ENCODE measurements at places on chromosomes 2 and 18.

GRCh38 chr18:23134780-23135549 is at the start of gene CABLES1:
CABLES1 (plus strand) TSS chr18:23135485; CDS start chr18:23135763, 278 bp downstream.
- no peak for DNase-seq

GRCh38 chr2:3256605-3257004 is 121.0 kb downstream of the EIPR1 start:
- no peak for DNase-seq

- DNase-seq = no peak
These were observed 8.3 kb downstream of the PPP1R7 start for GRCh38 chr2:241158546-241158900.

DNA sequence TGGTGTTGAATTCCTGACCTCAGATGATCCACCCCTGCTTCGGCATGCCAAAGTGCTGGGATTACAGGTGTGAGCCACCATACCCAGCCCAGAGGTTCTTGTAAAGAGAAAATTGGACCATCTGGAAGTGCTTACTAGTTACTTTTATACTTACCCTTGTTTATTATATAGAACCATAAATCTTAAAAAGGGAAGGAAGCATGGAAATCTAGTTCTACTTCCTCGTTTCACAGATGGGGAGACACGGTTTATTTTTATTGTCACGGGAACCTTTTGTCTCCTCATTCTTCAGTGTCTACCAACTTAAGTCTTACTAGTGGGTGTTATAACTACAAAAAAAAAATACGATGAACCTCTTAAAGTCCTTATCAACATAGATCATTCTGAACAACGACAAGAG is 45.8 kb upstream of the PDK1 start:
- DNase-seq = no peak

DNA sequence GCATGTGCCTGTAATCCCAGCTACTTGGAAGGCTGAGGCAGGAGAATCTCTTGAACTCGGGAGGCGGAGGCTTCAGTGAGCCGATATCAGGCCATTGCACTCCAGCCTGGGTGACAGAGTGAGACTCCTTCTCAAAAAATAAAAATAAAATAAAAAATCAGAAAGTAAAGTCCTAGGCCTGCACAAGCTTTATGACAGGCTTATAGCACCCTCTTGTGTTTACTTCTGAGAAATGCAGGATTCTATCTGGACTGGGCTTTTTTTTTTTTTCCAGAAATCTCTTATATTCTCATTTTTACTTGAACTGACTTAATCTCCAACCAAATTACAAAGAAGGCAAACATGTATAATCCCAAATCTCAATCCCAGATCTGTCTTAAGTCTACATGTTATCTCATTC is 26.1 kb upstream of the REG3G start:
- no peak for DNase-seq

DNA sequence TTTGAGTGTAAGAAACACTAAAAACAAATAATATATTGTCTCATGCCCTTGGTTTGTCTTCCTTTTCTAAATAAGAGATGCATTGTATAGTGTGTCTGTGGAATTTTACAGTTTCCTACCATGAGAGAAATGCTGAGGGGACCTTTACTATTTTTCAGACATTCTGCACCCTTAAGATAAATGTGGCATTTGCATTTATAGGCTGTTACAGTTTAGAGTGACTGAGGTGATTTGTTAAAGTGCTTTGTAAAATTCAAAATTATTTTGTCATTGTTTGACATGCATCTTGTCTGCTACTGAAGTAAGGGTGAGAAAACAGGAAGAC is 78.9 kb upstream of the ZSWIM2 start:
- no peak for DNase-seq

GRCh38 chr2:66789741-66790140 is 354.8 kb downstream of the MEIS1 start:
- no peak for DNase-seq

DNA sequence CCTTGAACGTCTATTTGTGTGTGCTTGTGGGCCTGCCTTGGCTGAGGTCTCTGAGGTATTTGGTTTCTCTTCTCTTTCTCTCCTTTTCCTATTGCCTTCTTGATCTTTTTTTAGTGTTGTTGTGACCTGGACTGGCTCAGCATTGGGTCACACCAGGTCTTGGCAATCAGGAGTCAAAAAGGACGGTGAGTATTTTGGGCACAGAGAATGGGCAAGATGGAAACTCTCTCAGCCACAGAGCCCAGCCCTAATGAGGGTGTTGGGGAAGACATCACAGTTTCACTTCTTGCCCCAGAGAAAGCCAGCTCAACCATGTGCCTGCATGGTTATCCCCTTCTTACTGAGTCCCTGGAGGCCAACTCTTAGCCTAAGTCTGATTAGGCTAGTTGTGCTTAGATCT is 13.7 kb upstream of the INO80C start:
- DNase-seq = no peak

DNA sequence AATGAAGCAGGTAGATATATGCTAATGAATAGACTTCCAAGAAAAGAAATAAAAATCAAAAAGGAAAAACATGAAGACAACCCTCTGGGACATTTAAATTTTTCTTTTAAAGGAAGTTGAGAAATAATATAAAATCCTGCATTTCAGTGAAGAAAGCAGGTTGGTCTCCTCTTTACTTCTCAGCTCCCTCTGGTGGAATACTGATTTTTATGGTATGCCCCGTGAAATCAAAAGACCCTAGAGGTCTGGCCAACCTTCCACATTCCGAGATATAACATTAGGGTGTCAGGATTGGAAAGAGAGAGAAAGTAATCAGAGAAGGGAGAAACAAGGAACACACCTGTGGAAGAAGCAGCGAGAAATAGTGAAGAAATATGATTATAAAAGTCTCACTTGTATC is 72.7 kb downstream of the DNER start:
- no peak for DNase-seq

DNA sequence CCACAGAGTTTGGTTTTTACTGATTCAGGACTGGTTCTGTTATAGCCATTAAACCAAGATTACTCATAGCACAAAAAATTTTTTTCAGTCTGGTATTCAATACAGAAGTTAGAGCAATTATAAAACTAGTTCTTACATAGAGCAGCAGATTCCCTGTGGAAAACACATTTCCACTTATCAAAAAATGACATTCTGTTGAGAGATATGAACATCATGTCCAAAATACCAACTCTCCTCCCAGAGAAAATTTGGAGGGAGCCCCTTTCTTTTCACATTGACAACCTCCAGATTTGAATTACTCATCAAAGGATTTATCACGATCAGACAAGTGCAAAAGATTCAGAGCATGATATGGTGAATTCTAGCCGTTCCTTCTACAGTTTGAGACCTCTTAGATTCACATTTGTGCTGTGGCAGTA is 126.8 kb upstream of the SERPINE2 start:
- no peak for DNase-seq

DNA sequence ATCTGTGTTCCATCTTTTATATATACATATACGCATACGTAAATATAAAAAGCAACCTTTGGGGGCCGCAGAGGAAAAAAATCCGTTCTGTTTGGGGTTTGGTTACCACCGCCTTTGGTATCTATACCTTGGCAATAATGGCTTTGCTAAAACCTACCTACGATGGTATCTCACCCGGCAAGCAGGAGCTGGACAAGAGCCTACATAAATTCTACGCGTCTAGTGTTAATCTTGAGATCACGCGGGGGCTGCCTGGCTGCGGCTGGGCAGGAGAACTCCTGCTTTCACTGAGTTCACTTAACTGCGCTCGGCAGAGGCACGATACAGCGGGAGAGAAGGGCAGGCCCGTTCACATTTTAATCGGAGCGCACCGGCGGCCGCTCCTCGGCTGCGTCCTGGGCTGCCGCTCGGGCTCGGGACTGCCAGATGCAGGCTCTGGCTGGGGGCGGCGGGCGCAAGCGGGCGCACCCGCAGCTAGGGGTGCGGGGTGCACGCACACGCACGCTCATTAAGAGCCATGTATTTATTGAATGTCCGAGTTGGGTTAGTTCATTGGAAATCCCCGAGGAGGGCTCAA is 1.7 kb upstream of the POU3F3 start:
- no peak for DNase-seq

- no peak for DNase-seq
These were observed 409.0 kb downstream of the SLC4A3 start for GRCh38 chr2:220036431-220036830.

DNA sequence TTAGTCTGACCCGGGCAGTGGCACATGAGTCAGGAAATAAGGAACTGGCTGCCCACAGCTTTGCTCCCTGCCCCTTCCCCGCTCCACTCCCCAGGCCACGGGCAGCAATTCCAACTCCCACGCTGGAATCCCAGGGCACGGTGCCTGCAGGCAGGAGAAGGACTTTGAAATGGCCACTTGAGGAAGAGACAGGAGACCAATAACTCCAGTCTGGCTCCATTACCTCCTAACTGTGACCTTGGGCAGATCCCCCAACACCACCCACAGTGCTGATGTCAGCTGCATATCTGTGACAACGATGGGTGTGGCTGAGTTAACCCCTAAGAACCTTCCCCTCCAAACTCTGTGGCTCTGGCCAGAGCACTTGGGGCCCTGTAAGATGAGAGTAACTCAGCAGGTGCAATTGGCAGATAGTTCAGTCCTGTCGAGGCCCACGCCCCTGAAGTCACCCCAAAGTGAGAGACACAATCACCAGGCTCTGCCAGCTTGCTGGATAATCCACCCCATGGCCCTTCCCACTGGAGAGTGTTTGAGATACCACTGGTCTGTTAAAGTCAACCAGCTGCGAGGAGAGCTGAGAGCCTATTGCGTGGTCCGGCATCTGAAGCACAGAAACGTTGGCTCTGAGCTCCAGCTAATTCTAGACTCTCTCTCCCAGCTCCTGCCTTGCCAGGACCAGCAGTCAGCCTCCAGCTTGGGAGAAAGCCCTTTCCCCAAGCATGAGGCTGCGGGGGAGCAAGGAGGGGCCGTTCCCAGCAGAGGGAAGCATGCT is 175.2 kb downstream of the TNS1 start:
- no peak for DNase-seq

- DNase-seq = no peak
These were observed 385.7 kb downstream of the STK39 start for GRCh38 chr2:167861574-167862193.

GRCh38 chr2:190488516-190489233 is 45.8 kb downstream of the NEMP2 start:
- no peak for DNase-seq

- DNase-seq = no peak
These were observed 66.8 kb downstream of the PDE11A start for GRCh38 chr2:178005756-178006155.

- no peak for DNase-seq
These were observed 3.7 kb downstream of the CYB5A start for GRCh38 chr18:74288041-74288440.

GRCh38 chr2:215751911-215752272 is 261.5 kb downstream of the MREG start:
- no peak for DNase-seq

GRCh38 chr2:50729306-50730049 is 302.5 kb downstream of the NRXN1 start:
- no peak for DNase-seq

GRCh38 chr2:102453501-102453900 is 19.5 kb upstream of the SLC9A4 start:
- no peak for DNase-seq

- no peak for DNase-seq
These were observed 322.9 kb upstream of the KCNJ3 start for GRCh38 chr2:154375579-154375931.

DNA sequence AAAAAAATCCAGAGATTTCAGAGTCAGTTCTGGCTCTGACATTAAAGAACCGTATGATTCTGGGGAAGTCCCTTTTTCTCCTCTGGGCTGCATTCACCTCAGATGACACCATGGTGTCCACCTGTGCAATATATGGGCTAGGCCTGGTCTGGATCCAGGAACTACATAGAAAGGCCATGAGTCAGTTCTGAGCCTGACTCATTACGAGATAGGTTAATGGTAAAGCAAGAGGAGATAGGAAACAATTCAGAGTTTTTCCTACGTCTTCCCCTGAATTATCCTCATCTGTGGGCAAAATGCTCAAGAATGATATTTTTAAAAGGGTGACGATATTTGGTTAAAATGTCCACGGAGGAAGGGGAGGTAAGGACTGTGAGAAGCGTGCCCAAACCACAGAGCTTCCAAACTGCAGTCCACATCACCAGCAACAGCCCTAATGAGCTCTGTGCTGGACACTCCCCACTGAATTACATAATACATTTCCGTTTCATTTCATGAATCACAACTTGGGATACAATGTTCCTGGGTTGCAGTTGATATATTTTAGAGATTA is 180.1 kb upstream of the OSR1 start:
- DNase-seq = no peak

DNA sequence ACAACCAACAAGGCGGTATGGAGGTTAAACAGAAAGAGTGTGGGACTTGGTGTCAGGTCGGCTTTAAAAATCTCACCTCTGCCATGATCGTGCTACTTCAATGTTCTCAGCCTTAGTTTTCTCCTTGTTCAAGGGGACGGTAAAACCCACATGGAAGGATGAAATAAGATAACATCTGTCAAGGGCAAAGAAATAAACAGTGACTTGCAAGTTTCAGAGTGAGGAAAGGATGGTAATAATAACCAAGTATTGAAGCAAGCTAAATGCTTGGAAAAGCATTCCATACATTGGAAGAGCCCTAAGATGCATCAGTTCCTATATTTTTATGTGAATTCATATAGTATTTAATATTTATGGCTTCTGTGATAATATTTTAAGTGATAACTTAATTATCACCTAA is 29.8 kb upstream of the LMAN1 start:
- DNase-seq = no peak

DNA sequence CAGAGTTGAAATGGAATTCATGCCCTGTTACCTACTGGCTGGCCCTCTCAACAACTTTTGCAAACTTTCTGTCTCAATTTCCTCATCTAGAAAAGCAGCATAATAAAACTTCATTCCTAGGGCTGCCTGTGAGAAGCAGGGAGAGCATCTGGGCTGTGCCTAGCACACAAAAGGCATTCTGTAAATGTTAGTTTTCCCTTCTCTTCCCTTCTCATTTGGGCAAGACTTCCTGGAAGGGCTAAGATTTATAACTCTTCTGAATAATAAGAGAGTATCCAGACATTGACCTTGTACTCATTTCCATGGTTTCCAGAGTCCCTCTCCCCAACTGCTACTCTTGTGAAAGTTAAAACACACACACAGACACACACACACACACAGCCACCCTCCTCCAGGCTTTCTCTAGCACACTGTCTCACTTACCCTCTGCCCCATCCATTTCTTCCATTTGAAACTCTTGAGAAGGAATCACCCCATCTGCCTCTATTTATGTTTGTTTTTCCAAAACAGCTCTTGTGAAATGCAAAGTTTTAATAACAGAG is 302.1 kb downstream of the SMAD2 start:
- no peak for DNase-seq

- DNase-seq = no peak
These were observed 138.6 kb upstream of the ZC3H15 start for GRCh38 chr2:186347472-186347871.

All from stimulated activated CD8-positive, alpha-beta memory T cell treated with anti-CD3 and anti-CD28 coated beads, Interleukin-4, amount 100 ng/mL, for 4 hours (primary cell).